ENCODE measurements at places on chromosomes 5 and 9.

DNA sequence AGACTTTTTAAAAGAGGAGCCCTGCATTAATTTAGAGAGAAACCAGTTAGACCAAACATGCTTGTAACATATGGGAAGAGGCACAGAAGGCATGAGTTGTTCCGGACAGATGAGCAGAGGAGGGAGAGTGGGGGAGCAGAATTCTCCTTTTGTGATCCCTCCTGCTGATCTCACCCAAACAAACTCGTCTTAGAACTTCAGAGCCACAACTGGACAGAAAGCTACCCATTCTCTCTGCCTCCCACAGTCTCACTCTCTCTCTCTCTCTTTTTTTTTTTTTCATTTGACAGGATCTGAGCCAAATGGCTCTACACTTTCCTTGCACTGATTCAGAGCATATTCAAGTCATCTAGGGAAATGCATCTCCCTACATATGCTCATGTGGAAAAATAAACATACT lies 196.0 kb upstream of the PAPPA start:
- DNase-seq = no peak

DNA sequence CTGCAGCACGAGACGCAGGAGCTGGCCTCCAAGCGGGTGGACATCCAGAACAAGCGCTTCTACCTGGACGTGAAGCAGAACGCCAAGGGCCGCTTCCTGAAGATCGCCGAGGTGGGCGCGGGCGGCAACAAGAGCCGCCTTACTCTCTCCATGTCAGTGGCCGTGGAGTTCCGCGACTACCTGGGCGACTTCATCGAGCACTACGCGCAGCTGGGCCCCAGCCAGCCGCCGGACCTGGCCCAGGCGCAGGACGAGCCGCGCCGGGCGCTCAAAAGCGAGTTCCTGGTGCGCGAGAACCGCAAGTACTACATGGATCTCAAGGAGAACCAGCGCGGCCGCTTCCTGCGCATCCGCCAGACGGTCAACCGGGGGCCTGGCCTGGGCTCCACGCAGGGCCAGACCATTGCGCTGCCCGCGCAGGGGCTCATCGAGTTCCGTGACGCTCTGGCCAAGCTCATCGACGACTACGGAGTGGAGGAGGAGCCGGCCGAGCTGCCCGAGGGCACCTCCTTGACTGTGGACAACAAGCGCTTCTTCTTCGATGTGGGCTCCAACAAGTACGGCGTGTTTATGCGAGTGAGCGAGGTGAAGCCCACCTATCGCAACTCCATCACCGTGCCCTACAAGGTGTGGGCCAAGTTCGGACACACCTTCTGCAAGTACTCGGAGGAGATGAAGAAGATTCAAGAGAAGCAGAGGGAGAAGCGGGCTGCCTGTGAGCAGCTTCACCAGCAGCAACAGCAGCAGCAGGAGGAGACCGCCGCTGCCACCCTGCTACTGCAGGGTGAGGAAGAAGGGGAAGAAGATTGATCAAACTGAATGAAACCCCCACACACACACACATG lies 654 bp downstream of the PURA start:
- no peak for DNase-seq

- no peak for DNase-seq
Measured at GRCh38 chr9:125789196-125789595, 42.0 kb downstream of the PBX3 start.

DNA sequence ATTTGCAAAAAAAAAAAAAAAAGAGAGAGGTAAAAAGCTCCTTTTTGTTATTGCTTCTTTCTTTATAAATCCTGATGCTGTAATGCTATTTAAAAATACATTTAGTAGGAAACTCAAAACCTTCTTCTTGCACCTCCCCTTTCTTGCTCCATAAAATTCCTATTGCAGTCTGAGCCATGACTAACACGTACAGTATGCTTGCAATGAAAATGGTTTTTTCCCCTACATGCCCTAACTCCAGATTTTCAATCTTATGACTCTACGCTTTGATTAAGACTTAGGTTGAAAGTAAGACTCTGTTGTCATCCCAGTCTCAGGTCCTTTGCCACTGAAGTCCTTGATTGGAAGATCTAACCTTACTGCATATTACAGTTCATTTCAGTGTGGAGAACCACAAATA lies 23.9 kb downstream of the FGF10 start:
- DNase-seq = no peak

DNA sequence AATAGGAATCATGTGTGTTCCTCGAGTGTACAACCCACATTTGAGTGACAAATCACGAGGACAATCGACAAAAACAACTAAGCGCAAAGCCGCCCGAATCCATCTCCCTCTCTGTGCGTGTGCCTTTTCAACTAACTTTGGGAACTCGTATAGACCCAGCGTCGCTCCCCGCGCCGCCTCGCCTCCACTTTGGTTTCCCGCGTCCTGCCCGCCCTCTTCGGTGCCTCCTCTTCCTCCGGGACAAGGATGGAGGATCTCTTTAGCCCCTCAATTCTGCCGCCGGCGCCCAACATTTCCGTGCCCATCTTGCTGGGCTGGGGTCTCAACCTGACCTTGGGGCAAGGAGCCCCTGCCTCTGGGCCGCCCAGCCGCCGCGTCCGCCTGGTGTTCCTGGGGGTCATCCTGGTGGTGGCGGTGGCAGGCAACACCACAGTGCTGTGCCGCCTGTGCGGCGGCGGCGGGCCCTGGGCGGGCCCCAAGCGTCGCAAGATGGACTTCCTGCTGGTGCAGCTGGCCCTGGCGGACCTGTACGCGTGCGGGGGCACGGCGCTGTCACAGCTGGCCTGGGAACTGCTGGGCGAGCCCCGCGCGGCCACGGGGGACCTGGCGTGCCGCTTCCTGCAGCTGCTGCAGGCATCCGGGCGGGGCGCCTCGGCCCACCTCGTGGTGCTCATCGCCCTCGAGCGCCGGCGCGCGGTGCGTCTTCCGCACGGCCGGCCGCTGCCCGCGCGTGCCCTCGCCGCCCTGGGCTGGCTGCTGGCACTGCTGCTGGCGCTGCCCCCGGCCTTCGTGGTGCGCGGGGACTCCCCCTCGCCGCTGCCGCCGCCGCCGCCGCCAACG lies at the start of gene GPR150:
Gene GPR150 (plus strand): TSS at position 58 of the 840 bp plus-strand sequence. CDS start 189 bp downstream, at position 247.
- DNase-seq = no peak
